ENCODE measurements at places on chromosomes 16 and 17. TPM values are rescaled to one million over a fixed set of nuclear protein-coding genes. Genes with fewer than 3 reads are reported as not detected.
A peak's percentile ranks its signal among the peaks of the same experiment; 100 is the strongest.

Gene ITGAD
- not detected for total RNA-seq

Gene LRRC36
- not detected for total RNA-seq

DNA sequence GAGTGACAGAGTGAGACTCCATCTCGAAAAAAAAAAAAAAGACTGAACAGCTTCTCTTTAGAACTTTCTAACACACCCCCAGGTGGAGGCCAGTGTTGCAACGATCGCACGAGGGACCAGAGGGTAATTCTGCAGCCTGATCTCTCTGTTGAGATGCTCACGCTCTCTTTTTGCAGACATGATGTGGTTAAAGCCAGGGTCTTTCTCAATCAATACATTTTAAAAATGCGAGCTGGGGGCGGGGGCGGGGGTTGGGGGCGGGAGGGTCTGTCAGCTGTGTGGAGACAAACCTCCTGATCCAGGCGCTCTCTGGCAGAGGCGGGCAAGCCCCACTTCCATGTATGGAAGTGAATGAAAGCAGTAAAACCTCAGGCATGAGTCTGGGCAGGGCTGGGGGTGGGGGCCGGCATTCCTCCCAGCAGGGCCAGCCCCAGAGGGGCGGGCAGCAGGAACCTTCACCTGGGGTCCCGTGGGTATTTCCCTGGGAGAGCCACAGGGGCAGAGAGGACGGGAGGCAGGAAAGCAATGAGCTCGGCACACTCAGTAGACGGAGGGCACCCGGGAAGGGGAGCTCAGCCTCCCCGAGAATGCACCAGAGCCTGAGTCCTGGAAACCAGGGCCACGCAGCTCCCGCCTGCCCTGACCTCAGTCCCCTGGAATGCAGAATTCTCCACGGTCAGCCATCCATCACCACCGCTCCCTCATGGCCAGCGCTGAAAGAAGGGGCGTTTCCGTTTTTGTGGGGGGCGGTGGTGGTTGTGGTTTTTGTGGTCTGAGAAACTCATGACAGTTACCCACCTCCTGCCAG, 28.0 kb downstream of the NXN start:
- peaks cover 38% of the 10 kb centered on the region for H3K4me1 ChIP-seq
- peak; percentile 89 for DNase-seq
- H3K4me3 ChIP-seq: peak overlapping the region; percentile 18
- H3K27me3 ChIP-seq: no peaks in the 10 kb centered on the region
- H3K27ac ChIP-seq: peak overlapping the region; percentile 86

GRCh38 chr16:2710711-2711231, 9.3 kb downstream of the PRSS27 start:
- no peak overlapping the region for H3K27ac ChIP-seq
- no peaks in the 10 kb centered on the region for H3K4me1 ChIP-seq
- DNase-seq: no peak
- peaks cover 7% of the 10 kb centered on the region for H3K36me3 ChIP-seq
- H3K27me3 ChIP-seq: no peaks in the 10 kb centered on the region

DNA sequence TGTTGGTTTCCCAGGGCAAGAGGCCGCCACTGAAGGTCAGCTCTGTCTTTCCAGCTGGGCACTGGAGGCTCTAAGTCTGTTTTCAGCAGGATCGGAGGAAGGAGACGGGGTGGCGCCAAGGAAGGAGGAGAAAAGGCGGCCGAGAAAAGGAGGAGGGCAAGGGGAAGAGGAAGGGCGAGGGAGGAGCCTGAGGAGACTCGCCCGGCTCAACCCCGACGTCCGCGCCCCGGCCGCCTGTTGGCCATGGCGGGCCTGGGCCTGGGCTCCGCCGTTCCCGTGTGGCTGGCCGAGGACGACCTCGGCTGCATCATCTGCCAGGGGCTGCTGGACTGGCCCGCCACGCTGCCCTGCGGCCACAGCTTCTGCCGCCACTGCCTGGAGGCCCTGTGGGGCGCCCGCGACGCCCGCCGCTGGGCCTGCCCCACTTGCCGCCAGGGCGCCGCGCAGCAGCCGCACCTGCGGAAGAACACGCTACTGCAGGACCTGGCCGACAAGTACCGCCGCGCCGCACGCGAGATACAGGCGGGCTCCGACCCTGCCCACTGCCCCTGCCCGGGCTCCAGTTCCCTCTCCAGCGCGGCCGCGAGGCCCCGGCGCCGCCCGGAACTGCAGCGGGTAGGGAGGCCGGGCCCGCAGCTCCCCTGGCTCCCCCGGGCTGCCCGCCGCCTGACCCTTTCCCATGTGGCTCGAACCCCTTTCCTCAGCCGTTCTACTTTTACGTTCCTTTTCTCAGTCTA, at the start of gene RNF135:
Gene RNF135, plus strand, starts transcription at position 209 of the 737 bp plus-strand sequence. Its CDS starts 35 bp downstream, at position 244.
- H3K36me3 ChIP-seq: no peaks in the 10 kb centered on the region
- peaks cover 8% of the 10 kb centered on the region for H3K4me1 ChIP-seq
- peak within 1 kb of the TSS; percentile 63 for H3K27ac ChIP-seq
- H3K27me3 ChIP-seq: no peaks in the 10 kb centered on the region
- DNase-seq: peak; percentile 81

DNA sequence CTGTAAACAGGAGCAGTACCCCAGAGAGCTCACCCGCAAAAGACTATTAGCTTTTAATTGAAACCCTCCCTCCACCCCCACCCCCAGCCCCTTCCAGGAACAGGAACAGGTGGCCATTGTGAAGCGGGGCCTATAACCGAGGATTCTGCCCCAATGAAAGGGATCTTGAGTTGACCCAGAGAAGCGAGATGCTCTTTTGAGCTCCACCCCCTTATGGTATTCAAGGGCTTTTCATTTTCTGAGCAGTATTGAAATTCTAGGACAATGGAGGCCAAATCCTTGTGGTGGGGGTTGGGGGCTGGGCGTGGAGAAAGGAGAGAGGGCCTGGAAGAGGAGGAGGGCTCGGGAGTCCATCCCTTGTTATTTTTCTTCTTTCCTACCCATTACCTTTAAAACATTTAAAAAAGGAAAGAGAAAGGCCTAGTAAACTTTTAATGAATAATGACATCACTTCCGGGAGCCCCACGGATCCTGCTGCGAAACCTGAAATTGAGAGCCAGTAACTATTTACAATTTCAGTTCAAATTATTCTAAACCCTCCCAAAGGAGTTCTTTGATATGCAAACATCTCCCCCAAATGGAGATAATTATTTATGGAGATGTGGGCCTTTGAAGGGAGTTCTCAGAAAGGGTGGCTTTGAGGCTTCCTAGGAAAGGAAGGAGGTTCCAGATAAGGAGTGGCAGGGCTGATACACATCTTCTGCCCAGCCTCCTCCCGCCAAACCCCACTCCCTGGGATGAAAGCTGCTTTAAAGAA, 30.5 kb downstream of the HS3ST3B1 start:
- no peaks in the 10 kb centered on the region for H3K36me3 ChIP-seq
- DNase-seq: no peak
- H3K27ac ChIP-seq: no peak overlapping the region
- no peaks in the 10 kb centered on the region for H3K27me3 ChIP-seq
- no peak overlapping the region for H3K4me3 ChIP-seq

DNA sequence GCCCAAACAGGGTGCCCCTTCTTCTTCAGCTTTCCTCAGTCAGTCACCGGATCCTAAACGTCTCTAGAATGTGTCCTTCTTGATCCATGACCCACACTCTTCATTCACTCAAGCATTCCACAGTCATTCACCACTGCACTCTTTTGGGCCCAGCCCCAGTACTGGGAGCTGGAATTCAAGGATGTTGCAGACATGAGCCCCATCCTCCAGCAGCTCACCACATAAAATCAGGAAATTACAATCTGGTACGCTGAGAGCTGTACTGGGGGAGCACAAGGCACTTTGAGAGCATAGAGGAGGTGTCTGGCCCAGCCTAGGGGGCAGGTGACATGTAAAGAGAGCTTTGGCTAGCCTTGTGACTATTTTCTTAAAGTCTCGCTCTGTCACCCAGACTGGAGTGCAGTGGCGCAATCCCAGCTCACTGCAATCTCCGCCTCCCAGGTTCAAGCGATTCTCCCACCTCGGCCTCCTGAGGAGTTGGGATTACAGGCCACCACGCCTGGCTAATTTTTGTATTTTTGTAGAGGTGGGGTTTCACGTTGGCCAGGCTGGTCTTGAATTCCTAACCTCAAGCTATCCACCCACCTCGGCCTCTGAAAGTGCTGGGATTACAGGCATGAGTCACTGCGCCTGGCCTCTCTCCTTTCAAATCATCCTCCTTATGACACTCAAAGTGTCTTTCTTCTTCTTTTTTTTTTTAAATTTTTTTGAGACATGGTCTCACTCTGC, 18.7 kb downstream of the CES4A start:
- DNase-seq: no peak
- H3K4me1 ChIP-seq: no peaks in the 10 kb centered on the region
- H3K36me3 ChIP-seq: no peaks in the 10 kb centered on the region
- no peaks in the 10 kb centered on the region for H3K27me3 ChIP-seq

DNA sequence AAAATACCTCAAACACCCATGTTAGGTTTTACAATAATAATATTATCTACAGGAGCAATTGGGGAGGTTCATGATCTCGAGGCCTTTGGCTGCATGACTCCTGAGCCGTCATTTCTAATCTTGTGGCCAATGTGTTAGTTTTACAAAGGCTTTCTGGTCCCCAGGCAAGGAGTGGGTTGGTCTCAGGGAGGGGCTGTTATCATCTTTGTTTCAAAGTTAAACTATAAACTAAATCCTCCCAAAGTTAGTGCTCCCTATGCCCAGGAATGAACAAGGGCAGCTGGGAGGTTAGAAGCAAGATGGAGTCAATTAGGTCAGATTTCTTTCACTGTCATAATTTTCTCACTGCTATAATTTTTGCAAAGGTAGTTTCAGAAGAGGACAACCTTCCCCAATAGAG, 9.1 kb upstream of the CCL5 start:
- DNase-seq: no peak
- peaks cover 5% of the 10 kb centered on the region for H3K4me1 ChIP-seq
- no peaks in the 10 kb centered on the region for H3K27me3 ChIP-seq
- H3K27ac ChIP-seq: no peak overlapping the region
- H3K4me3 ChIP-seq: no peak overlapping the region

- no peaks in the 10 kb centered on the region for H3K27me3 ChIP-seq
- DNase-seq: peak; percentile 56
- H3K4me3 ChIP-seq: peak overlapping the region; percentile 81
Measured at GRCh38 chr16:1610899-1611632, 806 bp downstream of the IFT140 start.

- no peaks in the 10 kb centered on the region for H3K36me3 ChIP-seq
- H3K4me3 ChIP-seq: no peak overlapping the region
- no peak for DNase-seq
- H3K27ac ChIP-seq: no peak overlapping the region
- no peaks in the 10 kb centered on the region for H3K27me3 ChIP-seq
Measured at GRCh38 chr17:37859451-37859850, 64.8 kb upstream of the TBC1D3K start.

Data from astrocyte (in vitro differentiated cells and primary cell).